ENCODE measurements at places on chromosomes 7 and 10.

DNA sequence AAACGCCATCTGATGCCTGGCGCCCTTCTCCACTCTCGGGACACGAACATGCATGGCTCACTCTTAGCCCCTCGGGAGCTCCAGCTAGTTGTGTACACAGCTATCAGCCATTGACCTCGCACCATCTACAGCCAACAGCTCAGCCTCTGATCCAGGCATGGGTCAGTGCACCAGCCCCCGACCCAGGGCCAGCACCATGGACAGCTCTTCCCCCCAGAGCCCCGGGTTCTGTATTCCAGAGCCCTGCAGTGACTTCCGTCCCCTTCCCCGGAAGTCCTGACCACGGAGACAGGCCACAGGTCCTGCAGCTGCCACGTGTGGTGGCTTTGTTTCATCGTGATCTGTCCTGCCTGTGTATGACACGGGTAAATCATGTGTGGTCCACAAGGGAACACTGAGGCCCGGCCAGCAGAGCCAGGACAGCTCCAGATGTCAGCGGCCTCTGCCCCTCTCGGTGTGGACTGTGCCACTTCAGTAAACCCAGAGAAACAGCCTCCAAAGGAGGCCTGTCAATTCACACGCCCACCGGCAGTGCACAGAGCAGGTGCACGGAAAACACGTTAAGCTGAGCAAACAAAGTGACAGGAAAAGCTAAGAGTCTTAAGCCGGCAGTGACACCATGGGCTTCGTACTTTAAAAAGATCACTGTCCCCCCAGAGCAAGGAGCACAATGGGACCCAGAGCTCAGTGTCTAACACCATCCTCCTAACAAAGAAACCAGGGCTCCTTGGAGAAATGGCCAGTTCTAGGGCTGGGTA is 13.0 kb downstream of the STK32C start:
- no peak for ATAC-seq

- no peak for ATAC-seq
Measured at GRCh38 chr7:133696056-133696455, 431.1 kb upstream of the LRGUK start.

DNA sequence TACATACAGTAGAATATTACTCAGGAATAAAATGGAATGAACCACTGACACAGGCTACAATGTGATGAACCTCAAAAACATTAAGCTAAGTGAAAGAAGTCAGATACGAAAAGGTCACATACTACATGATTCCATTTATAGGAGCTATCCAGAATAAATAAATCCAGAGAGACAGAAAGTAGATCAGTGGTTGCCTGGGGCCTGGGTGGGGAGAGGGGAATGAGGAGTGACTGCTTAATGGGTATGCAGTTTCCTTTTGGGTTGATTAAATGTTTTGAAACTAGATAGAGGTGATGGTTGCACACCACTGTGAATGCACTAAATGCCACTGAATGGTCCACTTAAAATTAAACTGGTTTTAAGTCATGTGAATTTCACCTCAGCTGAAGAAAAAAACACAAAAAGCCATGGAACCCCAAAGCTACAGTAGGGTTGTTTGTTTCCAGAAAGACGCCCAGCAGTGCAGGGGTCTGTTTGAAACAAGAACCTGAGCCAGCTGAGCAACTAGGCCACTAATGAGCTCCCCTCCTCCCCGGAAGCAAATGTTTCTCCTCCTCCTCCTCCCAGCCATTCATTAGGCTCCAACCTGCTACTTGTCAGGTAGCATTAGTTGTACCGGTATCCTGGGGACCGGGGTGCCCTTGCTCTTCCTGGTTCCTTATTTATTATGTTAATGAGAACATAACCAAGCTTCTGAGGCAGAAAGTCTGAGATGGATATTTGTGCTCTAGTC is 168.4 kb downstream of the EVX1 start:
- ATAC-seq, result no peak

DNA sequence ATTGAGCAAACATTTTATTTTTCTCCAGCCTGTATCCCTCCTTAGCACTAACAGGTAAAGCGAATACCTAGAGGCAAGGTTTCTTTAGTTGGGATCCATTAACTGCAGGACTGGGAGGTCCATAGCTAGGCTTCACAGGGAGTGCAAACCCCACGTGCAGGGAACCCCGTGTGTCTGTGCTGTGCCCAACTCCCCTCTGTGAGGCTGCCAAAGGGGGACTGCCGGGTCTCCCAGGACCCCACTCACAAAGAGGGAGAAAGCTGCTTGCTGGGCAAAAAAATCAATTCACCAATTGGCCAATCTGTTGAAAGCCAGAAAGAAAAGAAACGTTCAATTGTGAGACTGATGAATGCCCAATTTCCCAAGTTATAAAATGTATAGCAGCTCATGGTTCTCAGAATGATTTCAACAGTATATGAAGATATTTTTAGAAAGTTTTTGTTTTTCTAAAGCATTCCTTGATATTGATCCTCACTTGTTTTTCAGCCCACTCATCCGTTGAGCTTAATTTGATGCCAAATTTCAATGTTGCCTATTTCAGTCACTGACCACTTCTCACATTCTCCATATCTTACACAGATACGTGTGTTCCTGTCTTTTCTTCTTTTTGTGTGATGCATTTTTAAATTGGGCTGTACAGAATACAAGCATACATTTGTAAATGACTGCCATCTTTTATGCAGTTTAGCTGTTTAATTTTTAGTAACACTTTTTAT is 202.7 kb upstream of the PRSS58 start:
- no peak for ATAC-seq

- ATAC-seq, result no peak
Measured at GRCh38 chr7:48976253-48976652, 51.9 kb downstream of the CDC14C start.

DNA sequence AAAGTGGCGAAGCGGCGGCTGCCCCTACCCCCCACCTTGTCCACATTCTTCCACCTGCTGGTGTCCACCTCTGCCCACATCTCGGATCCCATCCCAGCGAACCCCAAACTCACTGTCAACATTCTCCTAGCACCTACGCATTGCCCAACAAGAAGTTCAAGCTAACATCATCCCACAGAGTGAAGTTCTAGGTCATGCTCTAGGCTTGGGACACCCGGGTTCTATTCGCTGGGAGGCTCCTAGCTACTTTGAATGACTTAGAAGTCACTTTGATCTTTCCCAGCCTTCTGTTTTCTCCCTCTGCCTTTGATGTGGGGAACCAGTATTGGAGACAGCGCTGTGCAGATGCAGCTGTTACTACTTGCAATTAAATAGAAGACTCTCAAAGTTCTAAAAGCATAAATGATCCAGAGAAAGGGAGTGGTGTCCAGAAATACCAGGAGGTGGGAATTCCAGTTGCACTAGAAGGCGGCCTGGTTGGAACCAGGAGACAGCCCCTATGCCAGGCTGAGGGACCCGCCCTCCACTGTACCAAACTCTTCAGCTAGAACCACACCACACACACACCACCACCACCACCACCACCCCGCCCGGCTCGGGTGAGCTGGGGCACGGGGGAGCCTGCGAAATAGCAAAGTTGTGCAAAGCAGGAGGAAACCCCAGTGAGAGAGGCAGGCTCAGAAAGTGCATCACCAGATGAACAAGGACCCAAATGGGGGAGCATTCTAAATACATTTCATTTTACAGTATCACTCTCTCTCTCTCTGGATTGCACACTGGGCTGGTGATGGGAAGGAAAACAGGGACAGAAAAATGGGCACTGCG is 5.5 kb upstream of the VGF start:
- no peak for ATAC-seq
